CD4-positive, alpha-beta T cell (primary cell): ENCODE measurements at places on chromosomes 1 and 21.

DNA sequence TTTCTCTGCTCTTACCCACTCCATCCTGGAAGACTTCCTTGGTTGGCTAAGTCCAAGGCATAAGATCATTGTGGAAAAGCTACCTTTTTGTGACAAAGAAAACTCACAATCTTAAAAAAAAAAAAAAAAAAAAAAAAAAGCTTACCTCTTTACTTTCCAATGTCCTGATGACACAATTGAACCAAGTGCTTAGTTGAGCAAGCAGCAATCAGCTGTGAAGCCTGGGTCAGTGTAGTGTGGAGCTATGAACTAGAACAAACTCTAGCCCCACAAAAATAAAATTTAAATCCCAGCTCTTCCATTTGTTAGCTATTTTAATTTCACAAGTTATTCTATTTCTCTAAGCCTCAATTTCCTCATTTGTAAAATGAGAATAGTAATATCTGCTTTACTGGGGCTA is 647.6 kb downstream of the LMO4 start:
- no peaks in the 10 kb centered on the region for H3K36me3 ChIP-seq
- no peaks in the 10 kb centered on the region for H3K4me1 ChIP-seq
- no peak for DNase-seq
- no peak overlapping the region for H3K27ac ChIP-seq

DNA sequence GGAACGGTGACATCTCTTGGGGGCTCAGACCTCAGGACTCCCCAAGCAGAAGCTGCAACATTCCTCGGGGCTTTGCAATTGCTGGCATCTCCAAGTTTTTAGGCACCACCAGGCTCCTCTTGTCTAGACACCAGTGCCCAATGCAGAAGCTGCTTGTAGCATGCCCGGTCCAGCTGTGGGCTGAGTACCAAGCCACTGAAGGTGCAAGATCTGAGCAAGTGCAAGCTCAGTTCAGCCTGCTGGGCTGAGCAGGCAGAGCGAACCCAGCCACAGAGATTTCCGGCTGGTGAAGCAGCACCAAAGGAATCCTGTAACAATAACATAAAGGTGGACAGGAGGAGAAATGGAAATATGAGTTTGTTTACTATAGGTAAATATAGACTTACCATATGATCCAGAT is 995.4 kb upstream of the B3GALT2 start:
- no peak overlapping the region for H3K4me3 ChIP-seq
- H3K4me1 ChIP-seq, result no peaks in the 10 kb centered on the region
- no peaks in the 10 kb centered on the region for H3K27me3 ChIP-seq
- no peak overlapping the region for H3K27ac ChIP-seq
- no peak for DNase-seq
- no peaks in the 10 kb centered on the region for H3K36me3 ChIP-seq

- no peaks in the 10 kb centered on the region for H3K4me1 ChIP-seq
- DNase-seq, result no peak
- H3K27ac ChIP-seq, result no peak overlapping the region
Observed at GRCh38 chr1:221644663-221645258, 97.1 kb downstream of the DUSP10 start.

DNA sequence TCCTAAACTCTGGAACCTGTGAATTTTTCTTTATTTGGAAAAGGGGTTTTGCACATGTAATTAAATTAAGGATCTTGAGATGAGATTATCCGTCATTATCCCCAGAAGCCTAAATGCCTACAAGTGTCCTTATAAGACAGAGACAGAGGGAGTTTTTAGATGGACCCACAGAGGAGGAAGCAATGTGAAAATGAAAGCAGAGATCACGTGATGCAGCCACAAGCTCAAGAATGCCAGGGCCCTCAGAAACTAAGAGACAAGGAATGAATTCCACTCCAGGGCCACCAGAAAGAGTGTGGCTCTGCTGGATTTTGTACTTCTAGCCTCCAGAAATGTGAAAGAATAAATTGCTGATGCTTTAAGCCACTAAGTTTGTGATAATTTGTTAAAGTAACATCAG is 183.6 kb upstream of the UBE2U start:
- H3K4me3 ChIP-seq, result no peak overlapping the region
- DNase-seq, result peak; percentile 29
- no peaks in the 10 kb centered on the region for H3K4me1 ChIP-seq
- no peaks in the 10 kb centered on the region for H3K36me3 ChIP-seq
- peaks cover 3% of the 10 kb centered on the region for H3K27me3 ChIP-seq
- no peak overlapping the region for H3K27ac ChIP-seq

- no peak overlapping the region for H3K4me3 ChIP-seq
- no peak overlapping the region for H3K27ac ChIP-seq
- H3K36me3 ChIP-seq, result no peaks in the 10 kb centered on the region
- peaks cover 2% of the 10 kb centered on the region for H3K27me3 ChIP-seq
- no peak for DNase-seq
Observed at GRCh38 chr21:31744182-31744800, 12.4 kb upstream of the SCAF4 start.

DNA sequence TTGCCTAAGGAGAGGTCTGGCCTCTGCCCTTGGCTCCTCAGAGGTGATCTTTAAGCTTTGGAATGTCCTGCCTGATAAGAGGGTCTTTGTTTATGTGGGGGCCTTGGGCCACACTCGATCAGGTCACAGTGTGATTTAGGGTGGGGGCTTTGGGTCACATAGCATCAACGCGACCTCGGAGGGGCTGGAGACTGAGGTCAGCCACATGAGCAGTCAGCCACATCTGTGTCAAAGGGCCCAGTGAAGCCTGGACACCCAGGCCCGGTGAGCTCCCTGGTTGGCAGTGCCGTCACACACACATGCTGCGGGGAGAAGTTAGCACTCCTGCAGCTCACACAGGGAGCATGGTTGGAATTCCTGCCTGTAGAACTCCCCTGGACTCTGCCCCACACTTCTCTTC is 345.0 kb downstream of the NPHP4 start:
- H3K4me1 ChIP-seq, result peaks cover 7% of the 10 kb centered on the region
- DNase-seq, result no peak
- no peak overlapping the region for H3K4me3 ChIP-seq
- peaks cover 6% of the 10 kb centered on the region for H3K27me3 ChIP-seq

DNA sequence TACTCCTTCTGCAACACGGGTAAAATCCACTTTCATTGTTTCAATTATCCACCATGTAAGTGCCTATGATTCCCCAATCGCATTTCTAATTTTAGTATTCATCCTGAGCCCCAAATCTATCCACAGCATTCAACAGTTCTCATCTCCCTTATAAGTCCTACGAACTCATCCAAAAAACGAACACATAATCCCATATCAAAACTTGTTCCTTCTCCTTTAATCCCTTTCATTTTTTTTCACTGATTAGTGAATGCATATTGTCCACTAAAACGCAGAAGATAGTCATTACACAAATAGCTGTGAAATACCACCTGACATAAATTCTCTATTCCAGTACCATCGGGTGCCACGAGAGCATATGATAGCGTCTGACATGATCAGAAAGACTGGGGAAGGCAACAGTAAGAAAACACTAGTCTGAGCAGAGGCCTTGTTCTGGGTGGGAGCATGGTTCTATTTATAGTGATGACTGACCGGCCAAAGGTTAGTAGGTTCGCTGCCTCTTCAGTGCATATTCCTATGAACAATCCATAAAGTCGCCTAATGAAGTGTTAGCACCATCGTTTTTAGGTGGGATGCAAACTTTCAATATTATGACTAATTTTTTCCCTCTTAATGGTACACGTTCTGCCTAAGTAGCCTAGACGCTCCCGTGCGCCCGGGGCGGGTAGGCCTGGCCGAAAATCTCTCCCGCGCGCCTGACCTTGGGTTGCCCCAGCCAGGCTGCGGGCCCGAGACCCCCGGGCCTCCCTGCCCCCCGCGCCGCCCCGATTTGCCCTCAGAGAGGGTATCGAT is 648 bp downstream of the ATP5PF start:
- peak overlapping the region; percentile 73 for H3K4me3 ChIP-seq
- H3K27me3 ChIP-seq, result no peaks in the 10 kb centered on the region
- H3K4me1 ChIP-seq, result peaks cover 31% of the 10 kb centered on the region
- peak overlapping the region; percentile 93 for H3K27ac ChIP-seq
- peaks cover 17% of the 10 kb centered on the region for H3K36me3 ChIP-seq

GRCh38 chr1:73627723-73628122 is 570.3 kb downstream of the LRRIQ3 start:
- no peak for DNase-seq
- H3K27ac ChIP-seq, result no peak overlapping the region
- no peaks in the 10 kb centered on the region for H3K27me3 ChIP-seq
- no peaks in the 10 kb centered on the region for H3K4me1 ChIP-seq
- H3K36me3 ChIP-seq, result no peaks in the 10 kb centered on the region

GRCh38 chr1:52159033-52159789 is 17.3 kb downstream of the ZFYVE9 start:
- H3K27me3 ChIP-seq, result no peaks in the 10 kb centered on the region
- H3K27ac ChIP-seq, result no peak overlapping the region
- H3K36me3 ChIP-seq, result no peaks in the 10 kb centered on the region
- H3K4me3 ChIP-seq, result no peak overlapping the region
- no peak for DNase-seq

GRCh38 chr1:1003618-1004419 is 3.9 kb upstream of the HES4 start:
- DNase-seq, result no peak
- H3K4me3 ChIP-seq, result no peak overlapping the region
- H3K27me3 ChIP-seq, result peaks cover 52% of the 10 kb centered on the region
- no peaks in the 10 kb centered on the region for H3K36me3 ChIP-seq

DNA sequence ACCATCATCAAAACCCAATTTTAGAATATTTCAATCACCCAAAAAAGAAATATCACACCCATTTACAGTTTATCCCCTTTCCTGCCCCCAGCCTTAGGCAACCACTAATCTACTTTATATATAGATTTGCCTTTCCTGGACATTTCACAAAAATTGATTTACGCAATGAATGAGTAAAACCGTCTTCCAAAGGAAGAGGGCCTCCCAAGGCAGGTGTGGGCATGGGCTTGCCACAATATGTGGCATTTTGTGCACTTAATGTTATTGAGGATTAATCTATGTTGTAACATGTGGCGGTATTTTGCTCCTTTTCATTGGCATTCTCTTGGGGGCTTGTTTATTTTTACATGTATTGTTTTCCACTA is 11.8 kb upstream of the BMP8B start:
- H3K4me3 ChIP-seq, result no peak overlapping the region
- no peak overlapping the region for H3K27ac ChIP-seq
- peaks cover 17% of the 10 kb centered on the region for H3K4me1 ChIP-seq
- peaks cover 7% of the 10 kb centered on the region for H3K36me3 ChIP-seq

DNA sequence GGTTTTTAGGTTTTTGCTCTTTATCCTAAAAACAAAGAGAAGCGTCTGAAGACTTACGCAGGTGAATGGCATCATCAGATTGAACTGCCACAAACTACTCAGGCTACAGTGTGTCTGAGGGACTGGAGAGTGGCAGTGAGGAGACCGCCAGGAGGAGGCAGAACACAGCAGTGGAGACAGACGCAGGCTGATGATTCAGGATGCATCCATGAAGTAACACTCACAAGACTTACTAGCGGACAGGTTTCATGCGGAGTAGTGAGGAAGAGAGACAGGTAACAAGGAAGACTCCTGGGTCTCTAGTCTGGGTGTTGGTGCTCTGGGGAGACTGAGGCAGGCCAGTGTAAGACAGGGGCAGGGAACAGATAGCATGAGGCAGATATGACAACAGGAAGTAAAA is 5.7 kb downstream of the HSF2BP start:
- no peak overlapping the region for H3K27ac ChIP-seq
- H3K4me1 ChIP-seq, result peaks cover 11% of the 10 kb centered on the region
- H3K27me3 ChIP-seq, result no peaks in the 10 kb centered on the region
- H3K4me3 ChIP-seq, result no peak overlapping the region
- H3K36me3 ChIP-seq, result no peaks in the 10 kb centered on the region

DNA sequence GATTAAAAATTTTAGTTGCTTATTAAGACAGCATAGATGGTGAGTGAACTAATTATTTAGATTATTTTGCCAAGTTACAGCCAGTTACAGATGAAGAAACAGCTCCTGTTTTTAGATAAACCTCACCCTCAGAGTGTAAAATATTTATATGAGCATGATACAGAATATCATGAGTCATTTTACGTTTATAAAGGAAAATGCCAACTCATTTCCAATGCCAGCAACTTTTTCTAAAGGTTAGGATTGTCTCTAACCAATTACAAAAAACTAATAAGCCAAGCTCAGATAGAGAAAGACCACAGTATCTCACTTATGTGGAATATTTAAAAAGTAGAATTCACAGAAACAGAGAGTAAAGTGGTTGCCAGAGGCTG is 590.1 kb downstream of the LTN1 start:
- no peaks in the 10 kb centered on the region for H3K4me1 ChIP-seq
- H3K27ac ChIP-seq, result no peak overlapping the region
- no peak for DNase-seq
- no peak overlapping the region for H3K4me3 ChIP-seq
- no peaks in the 10 kb centered on the region for H3K36me3 ChIP-seq
- H3K27me3 ChIP-seq, result no peaks in the 10 kb centered on the region

DNA sequence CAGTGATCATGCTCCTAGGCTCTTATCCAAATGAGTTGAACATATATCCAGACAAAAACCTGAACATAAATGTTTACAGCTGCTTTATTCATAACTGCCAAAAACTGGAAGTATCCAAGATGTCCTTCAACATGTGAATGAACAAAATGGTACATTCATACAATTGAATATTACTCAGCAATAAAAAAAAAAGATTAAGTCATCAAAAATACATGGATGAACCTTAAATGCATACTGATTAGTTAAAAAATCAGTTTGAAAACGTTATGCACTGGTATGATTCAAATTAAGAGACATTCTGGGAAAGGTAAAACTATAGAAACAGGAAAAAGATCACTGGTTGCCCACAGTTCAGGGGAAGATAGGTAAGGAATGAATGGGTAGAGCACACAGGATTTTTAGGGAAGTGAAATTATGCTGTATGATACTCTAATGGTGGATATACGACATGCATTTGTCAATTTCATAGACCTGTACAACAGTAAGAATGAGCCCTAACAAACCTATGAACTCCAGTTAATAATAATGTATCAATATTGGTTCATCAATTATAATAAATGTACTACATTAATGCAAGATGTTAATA is 3.1 kb downstream of the LRRC40 start:
- no peaks in the 10 kb centered on the region for H3K27me3 ChIP-seq
- H3K27ac ChIP-seq, result no peak overlapping the region
- H3K4me3 ChIP-seq, result no peak overlapping the region
- peaks cover 19% of the 10 kb centered on the region for H3K4me1 ChIP-seq

DNA sequence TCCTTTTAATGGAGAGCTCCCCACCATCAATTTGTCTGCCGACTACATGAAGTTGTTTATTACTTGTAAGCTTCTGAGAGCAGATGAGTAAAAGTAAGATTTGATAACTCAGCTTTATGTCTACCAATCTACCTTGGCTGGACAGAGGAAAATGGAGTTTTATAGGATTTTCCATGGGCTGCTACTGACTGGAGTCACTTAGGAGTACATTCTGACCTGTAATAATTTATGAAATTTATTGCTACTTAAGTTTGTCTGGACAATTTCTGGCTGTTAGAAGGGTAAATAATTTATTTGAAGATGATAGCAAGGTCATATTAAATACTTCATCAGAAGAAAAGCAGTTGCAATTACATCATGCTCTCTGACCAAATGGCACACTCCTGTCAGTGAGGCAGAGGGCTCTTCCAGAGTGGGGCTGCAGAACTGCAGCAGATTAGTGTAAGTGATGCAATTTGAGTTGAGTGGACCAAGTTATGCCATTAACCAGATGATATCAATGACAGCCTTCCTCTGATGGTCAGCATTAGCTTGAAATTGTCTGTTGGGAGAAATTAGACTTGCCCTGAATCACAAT is 736.7 kb upstream of the PTBP2 start:
- no peak overlapping the region for H3K4me3 ChIP-seq
- no peaks in the 10 kb centered on the region for H3K27me3 ChIP-seq
- H3K27ac ChIP-seq, result no peak overlapping the region
- DNase-seq, result no peak
- H3K36me3 ChIP-seq, result no peaks in the 10 kb centered on the region
- H3K4me1 ChIP-seq, result no peaks in the 10 kb centered on the region
